SK-N-SH (cell line): ENCODE measurements at places on chromosomes 3 and 15.

DNA sequence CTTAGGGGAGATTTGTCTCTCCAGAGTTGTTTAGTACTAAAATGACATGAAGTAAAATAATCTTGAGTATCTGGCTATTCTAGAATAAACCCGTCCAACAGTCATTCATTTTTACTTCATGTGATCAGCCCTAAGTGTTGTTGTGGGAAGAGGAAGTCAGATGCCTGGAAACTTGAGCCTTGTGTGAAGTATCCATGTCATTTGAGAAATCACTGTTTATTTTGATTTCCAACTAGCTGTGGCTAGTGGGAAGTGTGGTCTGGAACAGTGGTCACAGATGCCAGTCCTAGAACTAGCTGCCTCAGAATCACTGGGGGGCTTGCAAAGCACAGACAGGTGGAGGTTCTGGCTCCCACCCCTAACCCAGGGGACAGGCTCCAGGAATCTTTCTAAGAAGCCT, 77.7 kb upstream of the LIMD1 start:
- DNase-seq: no peak

DNA sequence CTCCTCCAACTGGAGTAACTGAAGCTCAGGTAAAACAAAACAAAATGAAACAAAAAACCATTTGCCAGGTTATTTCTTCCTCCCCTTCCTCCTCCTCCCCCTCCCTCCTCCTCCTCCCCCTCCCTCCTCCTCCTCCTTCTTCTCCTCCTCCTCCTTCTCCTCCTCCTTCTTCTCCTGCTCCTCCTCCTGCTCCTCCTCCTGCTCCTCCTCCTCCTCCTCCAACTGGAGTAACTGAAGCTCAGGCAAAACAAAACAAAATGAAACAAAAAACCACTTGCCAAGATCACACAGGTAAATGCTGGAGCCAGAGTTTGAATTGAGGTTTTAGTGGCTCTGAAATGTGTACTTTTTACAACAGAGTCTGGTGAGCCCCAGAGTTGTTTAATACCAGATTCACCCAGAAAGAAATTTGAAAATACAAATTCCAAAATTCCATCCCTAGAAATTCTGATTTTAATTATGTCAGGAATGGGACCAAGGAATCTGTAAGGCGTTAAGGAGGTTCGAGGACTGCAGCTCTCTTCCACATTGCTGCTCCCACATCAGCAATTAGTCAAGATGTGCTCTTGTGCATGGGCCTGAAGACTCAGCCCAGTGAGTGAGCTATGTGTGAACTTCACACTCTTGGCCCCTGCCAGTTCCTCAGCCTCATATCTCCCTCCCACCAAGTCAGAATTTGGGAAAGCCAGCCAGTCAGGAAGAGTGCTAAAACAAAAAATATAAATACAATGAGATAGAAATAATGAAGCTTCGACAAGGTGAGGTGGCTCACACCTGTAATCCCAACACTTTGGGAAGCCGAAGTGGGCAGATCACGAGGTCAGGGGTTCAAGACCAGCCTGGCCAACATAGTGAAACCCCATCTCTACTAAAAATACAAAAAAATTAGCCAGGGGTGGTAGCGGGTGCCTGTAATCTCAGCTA, 31.6 kb upstream of the ZNF770 start:
- DNase-seq: no peak

GRCh38 chr15:71780115-71780976, 30.0 kb upstream of the NR2E3 start:
- DNase-seq: peak; percentile 77

DNA sequence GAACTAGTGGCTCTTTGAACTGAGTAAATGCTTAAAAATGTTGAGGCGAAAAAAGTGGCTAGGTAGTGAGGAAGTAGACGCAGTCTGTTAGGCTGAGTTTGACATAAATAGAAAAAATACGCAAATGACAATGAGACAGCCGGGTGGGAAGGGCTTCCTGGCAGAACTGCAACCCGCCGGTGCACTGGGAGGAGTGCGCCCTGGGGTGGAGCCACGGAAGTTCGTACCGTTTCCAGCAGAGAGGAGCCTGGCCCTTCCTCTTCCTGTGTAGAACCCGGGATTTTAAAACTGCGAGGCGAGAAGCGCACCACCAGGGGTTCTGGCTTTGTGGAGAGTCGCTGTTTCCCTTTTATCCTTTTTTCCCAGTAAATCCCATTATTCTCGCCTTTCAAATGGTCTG, 602.6 kb downstream of the PYDC2 start:
- DNase-seq: peak; percentile 1

GRCh38 chr15:96889734-96890480, 559.4 kb downstream of the NR2F2 start:
- no peak for DNase-seq

DNA sequence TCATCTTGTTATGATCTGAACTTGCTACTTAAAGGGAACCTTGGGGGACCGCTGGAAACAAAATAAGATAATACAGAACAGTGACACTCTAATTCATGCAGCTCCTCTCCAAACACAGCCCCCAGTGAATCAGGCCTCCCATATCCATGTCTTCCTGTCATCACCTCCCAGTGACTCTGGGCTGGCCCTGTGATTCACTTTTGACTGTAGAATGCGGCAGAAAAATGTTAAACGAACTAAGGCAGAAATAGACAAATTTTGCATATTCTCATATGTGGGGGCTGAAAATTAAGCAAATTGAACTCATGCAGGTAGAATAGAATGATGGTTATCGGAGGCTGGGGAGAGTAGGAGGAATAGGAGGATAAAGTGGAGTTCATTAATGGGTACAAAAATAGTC, 20.2 kb upstream of the GADL1 start:
- DNase-seq: no peak

- no peak for DNase-seq
Measured at GRCh38 chr3:107643038-107643883, 120.5 kb downstream of the BBX start.
